A549 (cell line): ENCODE measurements at places on chromosomes 1 and 21.
A peak's percentile ranks its signal among the peaks of the same experiment; 100 is the strongest.

GRCh38 chr1:179228783-179229213 is 679 bp downstream of the ABL2 start:
- peak; percentile 53 for DNase-seq

GRCh38 chr21:34889320-34889675 is 159.8 kb downstream of the RUNX1 start:
- DNase-seq, result peak; percentile 66

DNA sequence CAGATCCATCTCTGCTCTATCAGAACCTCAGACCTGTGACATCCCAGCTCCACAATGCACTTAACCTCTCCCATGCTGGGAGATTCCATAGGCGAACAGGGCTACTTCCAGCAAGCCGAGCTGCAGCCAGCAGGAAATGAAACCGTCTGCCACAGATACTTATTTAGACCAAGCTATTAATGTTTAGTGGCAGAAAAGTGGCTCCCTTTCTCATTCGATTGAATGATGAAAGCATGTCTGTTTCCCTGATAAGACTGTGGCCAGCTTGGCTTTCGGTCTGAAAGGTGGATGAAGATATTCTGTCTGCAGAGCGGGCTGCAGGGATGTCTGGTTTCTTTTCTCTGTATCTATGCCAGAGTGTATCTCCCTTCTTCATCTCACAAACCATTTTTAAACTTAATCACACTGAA is 146.4 kb downstream of the GREM2 start:
- DNase-seq, result no peak

GRCh38 chr1:4079815-4080214 is 179.7 kb upstream of the C1orf174 start:
- no peak for DNase-seq

DNA sequence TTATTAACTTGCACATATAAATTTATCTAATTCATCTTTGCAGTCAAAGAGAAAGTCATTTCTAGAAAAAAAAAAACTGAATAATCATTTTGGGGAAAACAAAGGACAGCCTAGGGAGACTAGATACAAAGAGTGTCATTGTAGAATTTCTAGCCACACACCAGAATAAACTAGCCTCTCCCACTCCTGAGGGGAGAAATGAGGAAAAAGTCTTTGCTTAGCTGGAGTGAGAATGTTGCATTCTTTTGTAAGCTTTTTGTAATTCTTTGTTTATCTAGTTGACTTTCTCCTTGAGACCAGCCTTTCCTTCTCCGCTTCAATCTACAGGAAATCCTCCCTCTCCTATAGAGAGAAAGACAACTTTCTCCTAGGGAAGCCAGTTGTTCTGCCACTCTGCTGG is 15.9 kb upstream of the CGN start:
- DNase-seq, result no peak

DNA sequence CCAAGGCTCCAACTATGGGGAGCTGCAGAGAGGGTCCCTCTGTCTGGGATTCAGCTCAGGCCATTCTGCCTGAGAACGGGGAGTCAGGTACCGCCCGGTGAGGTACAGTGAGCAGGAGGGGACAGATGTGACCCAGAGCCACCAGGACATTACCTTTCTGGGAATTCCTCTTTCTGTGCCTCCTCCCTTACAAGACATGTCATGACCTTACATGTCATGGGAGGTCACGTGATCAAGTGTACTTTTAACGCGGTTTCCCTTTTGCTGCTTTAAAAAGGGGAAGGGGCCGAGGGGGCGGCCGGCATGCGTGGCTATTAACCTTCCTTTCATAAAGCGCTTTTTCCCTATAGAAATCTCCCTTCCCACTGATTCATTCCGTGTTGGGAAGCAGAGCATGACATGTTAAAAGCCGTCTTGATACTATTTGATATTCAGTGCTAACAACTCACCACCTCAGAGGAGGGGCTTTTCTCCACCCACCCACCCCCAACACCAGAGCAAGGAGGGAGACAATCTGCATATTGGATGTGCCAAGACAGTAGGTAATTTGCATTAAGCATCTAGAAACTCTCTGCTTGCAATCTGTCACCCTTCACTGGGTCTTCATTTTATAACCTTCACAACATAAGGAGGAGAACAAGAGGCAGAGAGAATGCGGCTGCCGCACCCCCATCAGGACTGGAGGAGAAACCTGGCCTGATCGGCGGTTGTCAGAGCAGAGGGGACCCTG is 113.6 kb upstream of the VAMP3 start:
- DNase-seq, result no peak

GRCh38 chr1:94832446-94832845 is 12.3 kb downstream of the SLC44A3 start:
- no peak for DNase-seq

GRCh38 chr1:147912553-147912952 is 10.0 kb downstream of the GJA8 start:
- no peak for DNase-seq

DNA sequence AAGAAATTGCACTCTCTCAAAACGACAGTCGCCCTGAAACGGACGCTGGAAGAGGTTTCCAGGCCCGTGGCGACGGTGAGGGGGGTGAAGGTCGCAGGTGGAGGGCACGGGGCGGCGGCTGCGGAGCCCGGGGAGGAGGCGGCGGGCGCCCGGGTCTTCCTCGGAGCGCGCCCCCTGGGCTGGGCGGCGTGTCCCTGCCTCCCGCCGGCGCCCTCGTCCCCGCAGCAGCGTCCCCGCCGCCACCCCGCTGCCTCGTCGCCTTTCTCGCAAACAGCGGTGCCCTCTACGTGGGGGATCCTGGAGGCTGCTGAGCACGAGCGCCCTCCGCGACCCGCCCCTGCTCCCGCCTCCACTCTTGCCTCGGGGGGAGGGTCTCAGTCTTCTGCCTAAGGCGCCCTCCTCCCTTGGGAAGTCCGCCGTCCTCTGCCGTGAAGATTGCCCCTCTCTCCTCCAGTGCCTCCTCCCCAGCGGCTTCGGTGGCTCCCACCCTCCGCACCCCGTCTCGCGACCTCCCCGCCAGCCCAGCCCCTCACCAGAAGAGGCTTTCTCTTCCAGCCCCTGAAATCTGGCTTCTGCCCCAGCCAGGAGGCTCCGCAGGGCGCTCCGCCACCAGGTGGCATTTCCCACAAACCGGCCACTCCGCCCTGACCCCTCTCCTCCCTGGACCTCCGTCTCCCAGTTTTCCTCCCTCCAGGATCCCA is 227.4 kb downstream of the SDCCAG8 start:
- no peak for DNase-seq

DNA sequence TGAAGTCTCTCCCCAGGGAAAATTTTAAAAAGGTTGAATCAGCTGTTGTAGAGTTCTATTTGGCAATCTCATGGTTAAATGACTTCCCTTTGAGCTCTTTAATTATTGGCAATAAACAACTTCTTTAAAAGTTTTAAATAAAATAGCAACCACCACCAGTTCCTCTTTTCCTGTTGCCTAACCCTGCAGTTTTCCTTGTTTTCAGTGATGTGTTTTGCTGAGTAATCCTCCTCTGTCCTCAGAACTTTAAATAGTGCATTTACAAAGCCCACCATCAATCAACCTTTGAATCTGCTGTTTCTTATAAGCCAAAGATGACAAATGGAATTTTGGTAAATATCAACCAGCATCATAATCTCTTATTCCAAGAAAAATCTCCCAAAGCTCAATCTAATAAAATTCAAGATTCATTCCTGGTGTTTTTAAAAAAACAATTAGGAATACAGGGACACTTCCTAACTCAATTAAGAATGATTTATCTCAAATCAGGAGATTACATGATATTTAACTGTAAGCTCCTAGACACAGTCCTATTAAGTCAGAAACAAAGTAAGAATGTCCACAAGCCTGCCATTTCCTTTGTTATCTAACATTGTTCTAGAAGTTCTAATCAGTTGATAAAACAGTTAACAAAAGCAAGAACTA is 14.8 kb downstream of the AVPR1B start:
- DNase-seq, result no peak

DNA sequence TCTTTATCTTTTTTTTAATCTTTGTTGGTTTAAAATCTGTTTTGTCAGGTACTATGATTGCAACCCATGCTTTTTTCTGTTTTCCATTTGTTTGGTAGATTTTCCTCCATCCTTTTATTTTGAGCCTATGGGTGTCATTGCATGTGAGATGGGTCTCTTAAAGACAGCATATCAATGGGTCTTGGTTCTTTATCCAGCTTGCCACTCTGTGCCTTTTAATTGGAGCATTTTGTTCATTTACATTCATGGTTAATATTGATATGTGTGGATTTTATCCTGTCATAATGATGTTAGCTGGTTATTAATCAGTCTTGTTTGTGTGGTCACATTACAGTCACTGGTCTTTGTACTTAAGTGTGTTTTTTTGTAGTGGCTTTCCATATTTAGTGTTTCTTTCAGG is 159.9 kb downstream of the CENPF start:
- no peak for DNase-seq

DNA sequence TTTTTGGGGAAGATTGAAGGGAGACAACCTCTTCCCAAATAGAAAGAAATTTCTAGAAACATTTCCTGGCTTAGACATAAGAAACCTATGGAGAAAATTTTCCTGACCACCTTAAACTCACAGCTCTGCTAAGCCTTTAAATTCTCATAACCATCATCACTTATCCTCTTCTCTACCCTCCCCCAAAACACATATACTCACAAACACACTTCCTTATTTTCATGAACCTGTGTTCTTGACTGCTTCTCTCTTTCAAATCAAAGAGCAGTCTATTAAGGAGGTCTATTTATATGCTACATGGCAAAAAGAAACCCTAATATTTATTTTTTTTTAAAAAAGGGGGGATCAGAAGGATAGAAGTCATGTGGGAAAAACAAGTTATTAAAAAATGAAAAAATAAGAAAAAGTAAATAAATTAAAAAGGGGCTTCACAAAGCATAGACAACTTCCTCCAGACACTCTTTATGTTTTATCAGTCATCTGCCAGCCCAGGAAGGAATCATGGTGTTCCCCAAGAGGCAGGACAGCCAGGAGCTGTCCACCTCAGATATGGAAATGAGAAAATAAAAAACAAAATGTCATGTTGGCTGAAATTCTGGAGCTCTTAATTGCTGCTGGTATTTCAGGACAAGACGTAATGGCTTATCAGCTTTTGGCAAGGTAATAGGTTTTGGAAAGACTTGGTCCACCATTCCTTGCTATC is 12.8 kb upstream of the RGS2 start:
- DNase-seq, result no peak

GRCh38 chr1:208834381-208835096 is 590.4 kb upstream of the PLXNA2 start:
- DNase-seq, result no peak

DNA sequence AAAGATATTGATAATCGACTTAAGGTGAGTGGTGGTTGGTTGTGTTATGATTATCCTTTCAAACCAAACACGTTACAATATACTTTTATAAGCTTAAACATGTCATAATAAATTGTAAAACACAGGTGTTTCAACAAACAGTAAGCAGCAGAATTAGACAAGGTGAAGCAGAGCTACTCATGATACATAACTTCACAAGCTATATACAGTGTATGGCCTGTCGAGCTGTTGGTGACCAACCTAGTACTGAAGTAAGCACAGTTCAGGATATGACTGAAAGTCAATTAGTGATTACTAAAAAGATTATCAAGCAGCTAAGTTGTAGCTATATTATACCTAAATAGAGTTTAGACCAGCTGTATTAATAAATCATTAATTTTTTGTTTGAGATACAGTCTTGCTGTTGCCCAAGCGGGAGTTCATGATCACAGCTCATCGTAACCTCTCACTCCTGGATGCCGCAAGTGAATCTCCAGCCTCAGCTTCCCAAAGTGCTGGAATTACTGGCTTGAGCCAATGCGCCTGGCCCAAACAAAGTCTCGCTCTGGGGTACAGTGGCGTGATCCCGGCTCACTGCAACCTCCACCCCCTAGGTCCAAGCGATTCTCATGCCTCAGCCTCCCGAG is 148.1 kb downstream of the EIF4G3 start:
- no peak for DNase-seq

DNA sequence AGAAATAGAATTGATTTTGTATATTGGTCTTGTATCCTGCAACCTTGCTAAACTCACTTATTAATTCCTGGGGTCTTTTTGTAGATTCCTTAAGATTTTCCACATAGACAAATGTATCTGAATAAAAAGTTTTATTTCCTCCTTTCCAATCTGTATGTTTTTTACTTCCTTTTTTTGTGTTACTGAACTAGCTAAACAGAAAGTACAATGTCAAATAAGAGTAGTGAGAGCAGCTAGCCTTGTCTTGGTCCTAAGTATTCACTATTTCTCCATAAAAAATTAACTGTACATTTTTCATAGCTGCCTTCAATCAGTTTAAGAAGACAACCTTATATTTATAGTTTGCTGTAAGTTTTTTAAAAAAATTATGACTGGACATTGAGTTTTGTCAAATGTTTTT is 74.9 kb downstream of the FASLG start:
- no peak for DNase-seq

GRCh38 chr1:168338589-168339503 is 58.2 kb downstream of the TBX19 start:
- DNase-seq, result no peak

- no peak for DNase-seq
These were observed 20.9 kb downstream of the USP48 start for GRCh38 chr1:21762022-21762404.

DNA sequence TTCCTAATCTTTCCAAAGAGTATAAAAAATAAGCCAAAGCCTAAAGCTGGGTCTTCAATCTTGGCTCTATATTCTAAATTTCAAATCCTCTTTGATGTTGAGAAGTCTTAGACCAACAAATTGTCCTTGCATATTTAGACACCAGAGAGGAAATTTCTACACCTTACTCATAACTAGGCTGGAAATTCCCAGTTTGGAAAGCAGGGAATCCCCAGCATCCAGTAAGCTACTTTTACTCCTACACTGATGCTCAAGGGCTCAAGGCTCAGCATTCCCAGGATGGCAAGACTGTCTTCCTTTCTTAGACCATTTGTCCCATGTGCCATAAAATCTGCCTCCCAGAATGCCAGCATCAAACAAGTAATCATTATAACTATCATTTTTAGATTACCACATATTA is 28.3 kb downstream of the PRDX6 start:
- DNase-seq, result no peak

- peak; percentile 82 for DNase-seq
These were observed 114.7 kb upstream of the IRF2BP2 start for GRCh38 chr1:234724516-234725176.

GRCh38 chr1:25922971-25923552 is 16.8 kb upstream of the STMN1 start:
- peak; percentile 7 for DNase-seq

DNA sequence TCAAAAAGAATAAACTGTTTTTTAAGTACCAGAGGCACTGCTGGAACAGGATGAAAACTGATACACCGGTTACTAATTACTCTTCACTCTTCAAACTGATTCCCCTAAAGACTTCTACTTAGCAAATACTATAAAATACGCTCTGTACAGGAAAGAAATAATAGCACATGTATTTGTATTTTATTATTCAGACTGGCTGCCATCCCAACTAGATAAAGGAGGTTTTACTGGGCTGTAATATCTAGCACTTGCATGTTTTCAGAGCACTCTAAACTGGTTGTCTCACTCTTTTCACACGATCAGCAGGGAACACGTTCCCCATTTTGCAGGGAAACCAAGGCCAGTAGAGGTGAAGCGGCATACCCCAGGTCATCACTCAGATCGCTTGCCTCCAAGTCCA is 9.2 kb downstream of the SMIM12 start:
- no peak for DNase-seq

GRCh38 chr1:228378090-228378872 is 28.4 kb downstream of the TRIM11 start:
- DNase-seq, result peak; percentile 62
